ENCODE measurements at places on chromosomes 11 and 22.
A peak's percentile ranks its signal among the peaks of the same experiment; 100 is the strongest.

DNA sequence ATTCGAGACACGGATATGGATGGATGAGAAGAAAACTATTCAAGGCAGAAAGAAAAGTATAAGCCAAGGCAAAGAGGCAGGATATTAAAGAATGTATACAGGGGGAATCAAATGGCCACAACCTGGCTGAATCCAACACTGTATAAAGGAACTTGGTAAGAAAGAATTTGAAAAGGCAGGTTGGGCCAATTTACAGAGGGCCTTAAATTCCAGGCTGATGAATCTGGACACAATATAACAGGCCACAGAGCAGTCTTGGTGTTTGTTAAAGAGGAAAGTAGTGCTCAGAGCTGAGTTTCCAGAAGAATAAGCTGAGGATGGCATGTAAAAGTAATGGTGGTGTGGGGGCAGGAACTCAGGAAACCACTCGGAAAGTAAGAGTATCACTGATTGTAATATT, 72.3 kb upstream of the POU2AF2 start:
- DNase-seq, result no peak

DNA sequence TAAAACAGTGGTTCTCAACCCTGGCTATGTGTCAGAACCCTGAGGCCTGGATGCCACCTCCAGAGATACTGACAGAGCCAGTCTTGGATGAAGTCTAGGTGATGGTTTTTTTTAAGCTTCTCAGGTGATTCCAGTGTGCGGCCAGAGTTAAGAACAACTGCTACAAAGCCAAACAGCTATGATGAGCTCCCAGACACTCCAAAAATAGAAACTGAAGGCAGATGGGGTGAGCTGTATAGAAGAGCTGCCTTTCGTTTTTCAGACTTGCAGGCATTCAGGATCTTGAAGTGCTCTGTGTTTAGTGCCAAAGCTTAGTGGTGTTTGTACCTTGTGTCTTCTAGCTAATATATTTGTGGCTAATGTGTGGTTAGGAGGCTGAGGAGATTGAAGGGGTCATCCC, 14.2 kb downstream of the SCUBE2 start:
- DNase-seq, result no peak

DNA sequence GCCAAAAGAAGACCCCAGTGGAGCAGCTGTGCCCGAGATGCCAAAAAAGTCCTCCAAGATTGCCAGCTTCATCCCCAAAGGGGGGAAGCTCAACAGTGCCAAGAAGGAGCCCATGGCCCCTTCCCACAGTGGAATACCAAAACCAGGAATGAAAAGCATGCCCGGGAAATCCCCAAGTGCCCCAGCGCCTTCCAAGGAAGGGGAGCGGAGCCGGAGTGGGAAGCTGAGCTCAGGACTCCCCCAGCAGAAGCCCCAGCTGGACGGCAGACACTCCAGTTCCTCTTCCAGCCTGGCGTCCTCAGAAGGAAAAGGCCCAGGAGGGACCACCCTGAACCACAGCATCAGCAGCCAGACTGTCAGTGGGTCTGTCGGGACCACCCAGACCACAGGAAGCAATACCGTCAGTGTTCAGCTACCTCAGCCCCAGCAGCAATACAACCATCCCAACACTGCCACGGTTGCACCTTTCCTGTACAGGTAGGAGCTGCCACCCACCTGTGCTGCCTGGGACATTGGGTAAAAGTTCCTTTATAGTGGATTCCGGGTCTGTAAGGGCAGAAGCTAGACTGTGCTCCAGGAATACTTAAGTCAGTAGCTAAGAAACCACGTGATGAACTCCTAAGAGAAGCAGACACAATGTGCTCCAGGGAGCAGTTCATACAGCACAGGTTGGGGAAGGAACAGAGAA, 221.3 kb downstream of the NAV2 start:
- DNase-seq, result peak; percentile 82

- DNase-seq, result no peak
Measured at GRCh38 chr11:68200639-68201038, 12.5 kb downstream of the KMT5B start.

DNA sequence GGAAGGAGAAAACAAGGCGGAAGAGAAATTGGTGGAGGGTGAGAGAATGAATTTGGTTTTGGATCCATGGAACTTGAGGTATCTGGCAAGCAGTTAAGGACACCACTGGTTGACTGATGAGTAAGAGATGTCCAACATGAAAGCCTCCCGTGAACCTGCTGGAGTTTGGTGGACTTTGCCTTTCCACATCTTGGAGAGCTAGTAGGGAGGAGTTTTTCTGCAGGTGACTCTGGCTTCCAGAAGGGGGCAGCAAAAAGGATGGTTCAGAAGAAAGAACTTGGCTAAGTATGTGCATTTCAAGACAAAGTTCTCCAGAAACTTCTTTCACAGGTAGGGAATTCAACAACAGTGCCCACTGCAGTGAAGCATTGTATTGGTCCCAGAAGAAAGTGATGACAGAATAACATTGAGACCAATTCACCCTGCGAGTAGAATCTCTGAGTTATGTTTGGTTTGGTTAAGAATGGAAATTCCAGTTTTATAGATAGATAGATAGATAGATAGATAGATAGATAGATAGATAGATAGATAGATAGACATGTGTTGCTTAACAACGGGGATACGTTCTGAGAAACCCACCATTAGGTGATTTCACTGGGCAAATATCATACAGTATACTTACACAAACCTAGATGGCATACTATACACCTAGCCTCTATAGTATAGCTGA, 28.5 kb downstream of the DCDC1 start:
- no peak for DNase-seq

- DNase-seq, result no peak
Measured at GRCh38 chr22:26235792-26236487, 66.7 kb downstream of the SEZ6L start.

GRCh38 chr11:107609400-107610218, 18.7 kb downstream of the ELMOD1 start:
- DNase-seq, result no peak

DNA sequence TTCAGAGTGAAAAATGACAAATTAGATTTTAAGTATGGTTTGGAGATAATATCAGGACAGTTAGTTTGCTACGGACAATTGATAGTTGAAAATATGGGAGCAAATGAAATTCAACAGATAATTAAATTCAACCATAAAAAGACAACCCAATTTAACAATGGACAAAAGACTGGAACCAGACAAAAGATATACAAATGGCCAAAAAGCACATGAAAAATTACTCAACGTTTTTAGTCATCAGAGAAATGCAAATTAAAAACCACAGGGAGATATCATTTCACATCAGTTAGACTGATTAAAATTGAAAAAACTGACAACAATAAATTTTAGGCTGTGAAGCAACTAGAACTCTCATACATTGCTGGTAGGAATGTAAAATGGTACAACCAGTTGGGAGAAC, 27.2 kb downstream of the SIK2 start:
- no peak for DNase-seq

GRCh38 chr22:46815896-46816731, 53.7 kb downstream of the TBC1D22A start:
- no peak for DNase-seq

DNA sequence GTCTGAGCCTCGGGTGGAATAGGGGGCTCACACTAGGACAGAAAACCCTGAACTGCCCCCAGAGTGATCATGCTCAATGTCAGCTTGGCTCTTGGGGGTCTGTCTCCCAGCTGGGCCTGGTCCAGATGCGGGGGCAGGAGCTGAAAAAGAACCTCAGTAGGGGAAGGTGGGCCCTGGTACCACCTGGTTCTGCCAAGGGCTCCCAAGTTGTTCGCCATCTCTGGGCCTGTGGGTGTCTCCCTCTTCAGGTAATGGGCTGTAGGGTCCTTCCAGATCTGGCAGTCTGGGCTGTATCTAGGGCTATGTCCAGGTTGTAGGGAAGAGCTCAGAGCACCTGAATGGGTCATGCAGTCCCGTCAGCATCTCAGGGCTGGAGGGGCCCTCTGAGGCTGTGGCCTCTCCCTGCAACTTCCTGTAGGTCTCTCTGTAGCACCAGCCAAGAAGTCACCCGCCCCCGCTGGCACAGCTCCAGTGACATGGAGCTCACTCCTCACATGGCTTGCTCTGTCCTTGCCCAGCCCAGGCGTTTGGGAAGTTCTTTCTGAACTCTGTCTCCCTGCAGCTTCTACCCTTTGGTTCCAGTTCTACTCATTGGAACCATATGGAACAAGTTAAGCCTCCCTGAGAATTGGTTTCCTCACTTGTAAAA, 33.0 kb upstream of the SOX10 start:
- DNase-seq, result no peak

DNA sequence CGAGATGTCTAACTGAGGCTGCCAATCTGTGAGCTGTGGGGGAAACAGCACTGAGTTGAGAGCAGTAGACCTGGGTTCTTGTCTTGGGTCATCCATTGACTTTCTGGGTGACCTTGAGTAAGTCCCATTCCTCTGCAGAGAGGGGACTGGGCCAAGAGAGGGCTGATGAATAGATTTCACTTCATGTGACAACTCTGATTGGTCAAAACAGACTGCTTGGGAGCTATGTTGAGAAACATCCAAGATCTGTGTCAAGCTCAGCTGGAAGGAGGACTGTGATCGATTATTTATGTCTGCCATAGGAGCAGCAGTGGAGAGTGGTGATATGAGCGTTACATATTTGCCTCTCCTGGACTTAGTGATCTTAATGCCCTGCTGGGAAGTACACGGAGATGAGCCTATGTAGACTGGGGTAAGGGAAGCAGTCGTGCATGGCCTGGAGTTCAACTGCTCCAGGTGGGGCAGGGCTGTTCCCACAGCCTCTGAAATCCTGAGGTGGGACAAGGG, 47.7 kb downstream of the OTOG start:
- DNase-seq, result peak; percentile 31

GRCh38 chr11:8593455-8593854, 573 bp downstream of the STK33 start:
- DNase-seq, result no peak

GRCh38 chr11:130787092-130787616, 129.1 kb downstream of the SNX19 start:
- DNase-seq, result peak; percentile 47

DNA sequence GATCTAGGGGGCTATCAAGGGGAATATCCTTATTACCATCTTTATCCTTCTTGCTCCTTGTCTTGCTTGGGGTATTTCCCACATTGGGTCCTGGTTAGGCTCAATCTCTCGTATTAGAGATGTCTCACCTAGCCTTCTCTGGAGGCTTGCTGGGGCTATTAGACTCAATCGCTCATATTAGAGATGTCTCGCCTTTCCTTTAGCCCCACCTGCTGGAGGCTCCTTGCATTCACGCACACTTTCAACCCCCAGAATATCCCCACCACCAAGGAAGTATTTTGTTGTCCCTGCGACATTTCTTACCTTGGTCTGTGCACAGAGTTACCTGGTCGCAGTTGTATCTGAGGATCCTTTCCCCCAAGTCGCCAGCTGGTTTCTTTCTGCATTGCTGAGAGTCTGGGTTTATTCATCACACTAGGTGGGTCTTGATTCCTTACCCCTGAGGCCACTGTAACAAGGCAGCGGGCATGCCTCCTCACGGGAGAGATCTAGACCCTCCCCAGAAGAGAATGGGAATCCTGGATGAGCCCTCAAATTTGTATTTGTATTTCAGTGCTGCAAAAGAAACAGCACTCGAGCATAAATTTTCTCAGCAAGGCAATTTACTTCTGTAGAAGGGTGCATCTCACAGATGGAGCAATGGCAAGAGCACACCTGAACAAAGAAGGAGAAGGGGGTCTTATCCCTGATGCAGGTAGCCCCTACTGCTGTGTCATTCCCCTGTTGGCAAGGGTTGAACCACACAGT, 15.9 kb upstream of the HYLS1 start:
- DNase-seq, result no peak

DNA sequence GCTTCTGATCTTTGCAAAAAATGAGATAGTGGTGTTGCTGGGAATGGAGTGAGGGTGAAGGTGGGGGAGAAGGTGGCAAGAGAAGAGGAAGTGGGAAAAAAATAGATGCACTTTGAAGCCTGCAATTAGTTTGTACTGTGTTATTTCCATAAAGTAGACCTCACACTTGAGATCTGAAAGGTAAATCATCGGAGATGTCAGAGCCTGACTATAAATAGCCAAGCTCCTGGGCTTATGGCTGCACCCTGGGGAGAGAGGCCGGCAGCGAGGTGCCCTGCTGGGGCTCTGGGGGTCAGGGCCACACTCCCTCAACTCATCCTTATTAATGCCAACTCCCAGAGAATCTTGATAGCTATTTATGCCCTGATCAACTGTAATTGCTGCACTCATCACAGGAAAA, 134.4 kb downstream of the NXPE2 start:
- DNase-seq, result no peak

DNA sequence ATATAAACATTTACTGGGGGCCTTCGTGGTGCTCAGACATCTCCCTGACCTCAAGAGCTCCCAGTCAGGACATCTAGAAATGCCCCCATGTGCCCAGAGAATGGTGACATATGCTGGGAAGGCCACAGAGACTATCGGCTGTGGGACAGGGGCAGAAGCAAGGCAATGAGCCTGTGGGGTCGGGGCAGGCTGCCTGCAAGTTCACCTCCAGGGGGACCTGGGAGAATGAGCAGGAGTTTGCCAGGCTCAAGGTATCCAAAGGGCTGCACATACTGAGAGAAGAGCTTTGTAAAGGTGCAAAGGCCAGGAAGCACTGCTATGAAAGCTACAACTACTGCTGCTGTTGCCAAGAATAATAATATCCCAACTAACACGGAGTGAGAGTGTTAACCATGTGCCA, 233.9 kb downstream of the TENM4 start:
- DNase-seq, result no peak

DNA sequence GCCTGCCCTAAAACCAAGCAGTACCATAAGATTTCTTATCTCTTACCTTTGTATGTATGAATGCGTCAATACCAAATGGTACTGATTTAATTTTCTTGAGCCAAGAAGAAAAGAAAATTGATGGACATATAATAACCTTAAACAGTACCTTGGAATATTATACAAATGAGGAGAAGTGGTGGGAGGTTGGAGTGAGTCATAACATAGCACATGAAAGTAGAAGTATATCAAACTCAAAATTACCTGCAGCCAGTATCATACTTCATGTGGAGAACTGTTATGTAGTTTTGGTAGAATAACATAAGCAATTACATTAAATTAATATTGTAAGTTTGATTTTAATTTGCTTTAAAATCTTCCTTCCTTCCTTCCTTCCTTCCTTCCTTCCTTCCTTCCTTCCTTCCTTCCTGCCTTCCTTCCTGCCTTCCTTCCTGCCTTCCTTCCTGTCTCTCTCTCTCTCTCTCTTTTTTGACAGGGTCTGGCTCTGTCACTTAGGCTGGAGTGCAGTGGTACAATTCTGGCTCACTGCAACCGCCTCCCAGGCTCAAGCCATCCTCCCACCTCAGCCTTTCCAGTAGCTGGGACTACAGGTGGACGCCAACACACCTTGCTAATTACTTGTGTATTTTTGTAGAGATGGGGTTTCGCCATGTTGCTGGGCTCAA, 460.9 kb upstream of the CCDC90B start:
- DNase-seq, result no peak

GRCh38 chr11:61750631-61751273, 1.7 kb upstream of the MYRF start:
- no peak for DNase-seq

GRCh38 chr22:42301077-42301741, 30.8 kb upstream of the TCF20 start:
- no peak for DNase-seq

GRCh38 chr11:114826910-114827442, 148.6 kb downstream of the NXPE2 start:
- DNase-seq, result no peak

- DNase-seq, result no peak
Measured at GRCh38 chr22:31162015-31162765, 2.2 kb downstream of the RNF185 start.

GRCh38 chr11:6077723-6078122, 29.8 kb upstream of the OR56B4 start:
- no peak for DNase-seq

Measured in vagina (tissue), 2 donors.